ENCODE measurements at places on chromosomes 7 and 10.

GRCh38 chr7:29527505-29528108 is 36.0 kb upstream of the PRR15 start:
- no peak for DNase-seq

DNA sequence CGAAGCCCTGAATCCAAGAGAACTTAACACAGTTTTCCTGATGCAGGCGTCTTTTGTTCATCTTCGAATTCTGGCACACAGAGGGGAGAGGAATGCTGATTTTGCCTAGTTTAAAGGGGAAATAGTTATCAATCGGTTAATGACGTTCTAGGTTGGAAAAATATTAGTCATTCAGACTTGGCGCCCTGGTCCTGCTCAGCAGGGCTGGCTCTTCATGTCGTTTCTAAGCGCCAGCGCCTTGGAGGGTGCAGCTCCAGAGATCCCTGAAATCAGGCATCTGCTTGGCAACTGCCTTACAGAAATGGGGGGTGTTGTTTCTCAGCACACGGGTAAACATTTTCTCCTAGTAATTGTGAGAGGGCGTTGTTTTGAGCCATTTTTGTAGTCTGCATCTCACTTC is 1.3 kb upstream of the PRTFDC1 start:
- DNase-seq: no peak

- DNase-seq: no peak
Observed at GRCh38 chr7:22181663-22182062, 175.3 kb downstream of the RAPGEF5 start.

GRCh38 chr7:108418946-108419345 is 37.3 kb downstream of the NRCAM start:
- DNase-seq: no peak

DNA sequence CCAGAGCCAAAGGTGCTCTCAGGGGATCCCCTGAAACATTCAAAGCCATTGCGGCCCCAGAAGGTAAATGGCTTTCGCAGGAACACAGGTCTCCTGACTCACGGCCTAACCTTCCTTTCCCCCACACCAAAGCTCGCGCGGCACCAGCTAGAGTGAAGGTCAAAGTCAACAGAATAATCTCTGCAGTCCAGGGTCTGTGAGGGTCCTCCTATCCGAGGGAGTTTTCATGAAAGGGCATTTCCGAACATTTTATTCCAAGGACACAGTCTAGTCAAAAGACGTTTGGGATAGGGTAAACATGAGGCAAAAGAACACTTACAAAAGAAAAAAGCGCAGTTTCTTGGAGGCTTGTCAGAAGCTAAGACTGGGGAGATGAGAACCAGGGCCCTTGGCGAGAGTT is 559 bp upstream of the STEAP2 start:
- DNase-seq: no peak

DNA sequence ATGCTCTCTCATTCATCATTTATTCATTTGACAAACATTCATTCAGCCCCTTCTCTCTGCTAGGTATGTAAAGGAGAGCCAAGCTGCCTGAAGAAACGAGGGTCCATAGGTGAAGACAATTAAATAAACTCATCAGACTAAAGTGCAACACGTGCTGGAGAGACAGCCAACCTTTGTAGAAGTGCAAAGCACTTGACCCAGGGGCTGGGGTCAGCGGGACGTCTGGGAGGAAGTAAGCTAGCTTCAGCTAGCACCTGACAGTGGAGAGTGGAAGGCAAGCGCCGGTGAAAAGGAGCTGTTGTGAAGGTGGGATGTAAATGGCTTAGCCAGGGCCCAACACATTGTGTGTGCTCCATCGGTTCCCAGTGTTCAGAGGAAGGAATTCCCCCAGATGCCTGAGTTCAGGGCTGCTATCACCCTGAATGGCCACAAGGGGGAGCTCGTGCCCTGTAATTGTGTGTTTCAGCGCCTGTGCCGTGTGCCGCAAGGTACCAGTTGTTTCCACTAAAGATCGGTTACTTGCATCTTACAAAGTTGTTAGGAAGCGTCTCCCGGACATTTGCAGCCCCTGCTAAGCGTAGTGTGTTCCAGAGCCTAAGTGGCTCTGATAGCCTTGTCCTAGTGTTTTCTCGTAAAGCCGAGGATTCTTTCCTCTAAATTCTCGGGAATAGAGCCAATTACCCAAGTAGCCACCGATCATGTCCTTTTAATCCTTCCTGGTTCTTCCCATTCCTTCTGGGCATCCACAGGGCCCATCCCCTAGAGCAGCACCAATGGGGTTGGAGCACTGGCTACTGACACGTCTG is 30.6 kb downstream of the TLX1 start:
- peak; percentile 83 for DNase-seq

GRCh38 chr7:137747359-137748031 is 99.3 kb downstream of the DGKI start:
- no peak for DNase-seq

DNA sequence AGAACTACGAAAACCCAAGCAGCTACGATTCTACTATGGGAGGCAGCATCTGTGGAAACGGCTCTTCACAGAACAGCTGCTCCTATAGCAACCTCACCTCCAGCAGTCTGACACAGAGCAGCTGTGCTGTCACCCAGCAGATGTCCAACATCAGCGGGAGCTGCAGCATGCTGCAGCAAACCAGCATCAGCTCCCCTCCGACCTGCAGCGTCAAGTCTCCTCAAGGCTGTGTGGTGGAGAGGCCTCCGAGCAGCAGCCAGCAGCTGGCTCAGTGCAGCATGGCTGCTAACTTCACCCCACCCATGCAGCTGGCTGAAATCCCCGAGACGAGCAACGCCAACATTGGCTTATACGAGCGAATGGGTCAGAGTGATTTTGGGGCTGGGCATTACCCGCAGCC is 81.6 kb upstream of the SAMD8 start:
- DNase-seq: no peak

DNA sequence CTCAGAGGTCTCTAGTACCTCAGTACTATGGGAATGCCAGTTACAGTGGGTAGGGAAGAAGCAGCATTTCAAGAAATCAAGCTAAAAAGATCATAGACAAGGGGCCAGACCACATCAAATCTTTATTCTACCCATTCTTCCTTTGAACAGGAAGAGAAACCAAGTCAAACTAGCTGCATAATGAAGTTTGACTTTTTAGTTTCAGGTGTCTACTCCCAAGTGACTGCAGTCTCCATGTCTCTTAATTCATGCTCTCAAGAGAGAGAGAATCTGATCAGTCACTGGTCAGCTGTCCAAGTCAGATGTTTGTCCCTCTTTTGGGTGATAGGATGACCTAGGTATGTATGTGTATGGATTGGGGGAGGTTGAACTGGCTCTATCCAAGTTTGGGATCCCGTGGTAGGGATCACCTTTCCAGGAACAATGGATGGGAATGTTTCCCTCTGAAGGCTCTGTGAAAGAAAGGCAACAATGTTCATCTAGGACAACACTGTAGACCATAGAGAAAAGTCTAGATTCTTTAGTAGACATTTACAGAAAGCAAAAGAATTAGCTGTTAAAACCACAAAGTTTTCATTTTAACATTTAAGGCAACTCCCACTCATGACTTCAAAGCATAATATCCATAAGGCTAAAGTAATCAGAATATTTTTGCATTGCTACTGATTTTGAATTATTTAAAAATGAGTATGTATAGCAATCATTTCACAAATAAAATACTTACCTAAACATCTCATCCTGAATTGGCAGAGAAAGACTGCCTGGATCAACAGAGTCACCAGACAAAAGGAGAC is 30.1 kb upstream of the PRTFDC1 start:
- DNase-seq: no peak

DNA sequence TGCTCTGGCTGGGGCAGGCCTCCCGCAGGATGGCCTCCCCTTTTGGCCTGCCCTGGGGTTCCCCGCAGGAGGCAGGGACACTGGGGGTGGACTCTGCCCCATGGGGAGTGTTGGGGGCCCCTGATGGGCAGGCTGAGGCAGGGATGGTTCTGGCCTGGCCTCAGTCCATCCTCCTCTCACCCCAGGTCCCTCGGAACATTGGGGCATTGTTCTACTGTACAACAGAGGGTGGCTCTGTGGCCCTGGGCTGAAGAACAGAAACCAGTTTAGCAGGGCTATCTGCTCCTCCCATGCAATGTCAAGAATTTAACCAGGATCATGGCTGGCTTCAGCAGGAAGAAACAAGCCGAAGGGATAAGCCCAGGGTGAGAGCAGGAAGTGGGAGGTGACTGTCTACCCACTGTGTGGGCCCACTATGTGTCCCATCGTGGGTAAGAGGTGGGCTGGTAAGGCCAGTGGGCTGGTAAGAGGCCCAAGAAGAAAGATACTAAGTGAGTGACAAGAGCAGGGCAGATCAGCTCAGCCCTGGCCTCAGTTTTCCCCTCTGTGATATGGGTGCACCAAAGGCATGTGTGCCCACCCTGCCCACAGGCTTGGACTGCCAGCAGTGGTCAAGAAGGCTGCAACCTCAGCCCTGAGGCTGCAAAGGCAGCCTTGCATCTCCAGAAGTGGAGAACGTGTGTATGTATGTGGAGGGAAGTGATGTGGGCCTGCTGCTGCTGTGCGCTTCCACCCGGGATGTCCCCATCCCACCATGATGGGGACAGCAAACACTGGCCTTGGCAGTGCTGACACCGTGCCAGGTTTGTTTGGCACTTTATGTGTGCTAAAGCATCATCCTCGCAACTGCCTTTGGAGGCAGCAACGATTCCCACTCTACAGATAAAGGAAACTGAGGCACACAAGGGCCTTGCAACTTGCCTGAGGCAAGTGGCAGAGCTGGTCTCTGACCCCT is 138.9 kb downstream of the SH3PXD2A start:
- DNase-seq: peak; percentile 56

GRCh38 chr7:22662036-22662435 is 65.0 kb upstream of the IL6 start:
- DNase-seq: peak; percentile 39

- no peak for DNase-seq
Observed at GRCh38 chr7:129751916-129752315, 140.4 kb downstream of the NRF1 start.

GRCh38 chr10:28302012-28302637 is 739 bp downstream of the MPP7 start:
- peak; percentile 80 for DNase-seq

DNA sequence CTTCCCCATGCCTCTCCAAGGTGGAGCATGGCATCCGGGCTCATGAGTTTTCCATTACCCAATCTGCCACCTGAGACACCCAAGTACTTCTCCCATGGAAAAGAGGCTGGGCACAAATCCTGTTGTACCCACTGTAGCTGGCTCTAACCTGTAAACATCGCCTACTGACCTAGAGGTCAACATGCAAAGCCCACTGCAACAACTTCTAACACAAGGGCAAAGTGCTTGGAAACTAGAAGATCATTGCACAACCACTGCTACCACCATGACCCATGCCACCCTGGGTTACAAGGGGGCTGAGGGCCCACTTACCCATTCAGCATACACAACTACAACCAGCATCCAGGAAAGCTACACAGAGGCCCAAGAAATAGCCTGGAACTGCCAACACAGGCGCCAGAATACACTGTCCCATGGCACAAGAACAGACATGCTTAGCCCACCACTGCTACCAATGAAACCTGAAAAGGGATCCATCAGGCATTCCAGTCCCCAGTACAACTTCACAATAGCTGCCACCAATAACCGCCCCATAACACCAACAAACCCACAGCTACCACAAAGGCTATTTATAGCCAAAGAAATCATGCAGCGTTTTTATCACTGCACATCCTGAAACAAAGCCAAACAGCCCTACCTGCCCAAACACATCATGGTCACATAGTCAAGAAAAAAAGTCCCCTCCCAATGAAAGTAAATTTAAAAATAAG is 63.4 kb downstream of the RNF32 start:
- DNase-seq: no peak

- DNase-seq: no peak
Observed at GRCh38 chr7:127366680-127367079, 25.8 kb downstream of the ZNF800 start.

- peak; percentile 89 for DNase-seq
Observed at GRCh38 chr10:22341190-22341925, 3.9 kb upstream of the SPAG6 start.

GRCh38 chr10:44380829-44381600 is 3.9 kb downstream of the CXCL12 start:
- DNase-seq: no peak

- DNase-seq: no peak
Observed at GRCh38 chr7:134328900-134329299, 12.2 kb upstream of the SLC35B4 start.

- no peak for DNase-seq
Observed at GRCh38 chr10:27646194-27646593, 99.4 kb downstream of the MKX start.

DNA sequence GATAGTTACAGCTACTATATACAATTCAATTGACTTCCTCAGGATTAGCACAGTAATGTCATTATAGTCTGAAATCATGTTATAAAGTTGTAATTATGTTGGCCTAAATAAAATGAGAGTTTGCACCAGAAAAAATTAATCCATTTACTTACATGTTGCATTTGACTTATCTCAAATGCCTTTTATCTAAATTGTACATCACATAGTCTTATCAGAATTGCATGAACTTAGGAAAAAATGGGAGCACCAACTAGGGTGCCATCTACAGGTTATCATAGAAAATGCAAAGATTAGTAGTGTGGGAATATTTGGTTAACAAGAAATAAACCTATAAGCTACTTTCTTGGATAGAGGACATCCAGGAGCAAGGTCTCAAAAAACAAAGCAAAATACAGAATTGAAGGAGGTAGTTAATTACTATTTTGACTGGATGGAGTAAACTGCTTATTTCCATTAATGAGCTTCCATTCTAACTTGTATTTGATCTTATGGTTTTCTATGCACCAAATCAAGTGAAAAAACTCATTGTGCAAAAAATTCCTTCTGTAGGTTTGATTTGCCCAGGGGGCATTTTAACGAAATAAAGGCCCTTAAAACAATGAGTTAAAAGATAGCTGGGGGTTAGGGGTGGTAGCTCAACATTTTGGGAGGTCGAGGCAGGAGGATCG is 60.0 kb upstream of the ORC5 start:
- DNase-seq: peak; percentile 70

GRCh38 chr10:104096692-104097091 is 11.0 kb upstream of the COL17A1 start:
- DNase-seq: no peak

DNA sequence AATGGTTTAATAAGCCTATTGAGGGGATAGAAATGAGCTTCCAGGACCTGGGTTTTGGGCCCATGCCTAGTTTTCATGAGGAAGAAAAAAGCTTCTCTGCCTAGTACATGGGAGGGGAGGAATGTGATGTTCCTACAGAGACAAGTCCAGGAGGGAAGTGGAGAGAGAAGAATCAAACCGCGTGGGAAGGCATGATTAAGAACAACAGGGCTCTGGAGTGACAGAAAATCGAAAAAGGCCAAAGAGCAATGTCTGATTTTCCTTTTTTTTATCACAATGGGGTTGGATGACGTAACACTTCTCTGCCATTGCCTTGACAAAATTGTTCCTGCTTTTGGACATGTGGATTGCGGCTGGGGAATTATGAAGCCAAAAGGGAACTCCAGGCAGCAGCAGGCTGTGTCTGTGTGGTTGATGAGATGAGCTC is 258.6 kb downstream of the CXCL12 start:
- DNase-seq: no peak

Data from DMS53 (cell line).